GM23248 (cell line): ENCODE measurements at places on chromosomes 1 and 21. TPM values are rescaled to one million over a fixed set of nuclear protein-coding genes. Genes with fewer than 3 reads are reported as not detected.

Gene ASCL5
- not detected in 2 replicates for polyA plus RNA-seq

Gene TNFRSF18
- 0.18 TPM in 1 of 2 replicates, not detected in the other for polyA plus RNA-seq

Gene HHIPL2
- 0.71 and 1.3 TPM in 2 replicates for polyA plus RNA-seq

Gene DIO1
- not detected in 2 replicates for polyA plus RNA-seq

Gene MYBPHL
- polyA plus RNA-seq: not detected in 2 replicates

Gene STUM
- polyA plus RNA-seq: not detected in 2 replicates

Gene TACSTD2
- polyA plus RNA-seq: 1.6 and 1.8 TPM in 2 replicates

Gene SH3BGR
- 5.0 and 5.7 TPM in 2 replicates for polyA plus RNA-seq

Gene MPZ
- not detected in 2 replicates for polyA plus RNA-seq

Gene LENEP
- polyA plus RNA-seq: not detected in 2 replicates

Gene TRIM33
- polyA plus RNA-seq: 7.9 and 10.6 TPM in 2 replicates

GRCh38 chr1:76262601-76263000, 188.1 kb downstream of the ST6GALNAC3 start:
- DNase-seq: no peak

DNA sequence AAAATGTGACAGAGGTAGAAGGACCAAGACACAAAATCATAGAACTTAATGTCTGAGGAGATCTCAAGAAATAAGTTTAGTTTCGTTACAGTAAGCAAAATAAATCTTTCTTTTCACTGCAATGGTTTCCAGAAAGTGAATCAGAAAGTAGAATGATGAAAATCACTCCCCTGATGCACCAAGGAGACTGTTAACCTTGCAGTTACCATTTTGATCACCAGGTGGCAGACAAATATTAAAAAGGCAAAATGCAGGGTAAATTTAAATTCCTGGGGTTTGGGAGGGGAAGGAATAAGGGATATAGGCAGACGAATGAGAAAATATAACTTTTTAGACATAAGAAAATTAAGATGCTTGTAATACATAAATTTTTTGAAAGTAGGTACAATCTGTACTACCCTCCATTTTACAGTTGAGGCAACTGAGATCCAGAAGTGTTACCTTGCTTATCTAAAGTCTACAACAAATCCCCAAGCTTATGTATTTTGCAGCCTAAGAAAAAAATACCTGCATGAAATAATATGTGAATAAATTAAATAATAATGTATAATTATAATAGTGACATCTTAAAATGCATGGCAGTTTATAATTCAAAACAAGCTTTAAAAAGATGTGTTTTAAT, 253.2 kb downstream of the CRB1 start:
- peak; percentile 65 for DNase-seq

- no peak for DNase-seq
These were observed 20.4 kb upstream of the LBR start for GRCh38 chr1:225448146-225448805.

DNA sequence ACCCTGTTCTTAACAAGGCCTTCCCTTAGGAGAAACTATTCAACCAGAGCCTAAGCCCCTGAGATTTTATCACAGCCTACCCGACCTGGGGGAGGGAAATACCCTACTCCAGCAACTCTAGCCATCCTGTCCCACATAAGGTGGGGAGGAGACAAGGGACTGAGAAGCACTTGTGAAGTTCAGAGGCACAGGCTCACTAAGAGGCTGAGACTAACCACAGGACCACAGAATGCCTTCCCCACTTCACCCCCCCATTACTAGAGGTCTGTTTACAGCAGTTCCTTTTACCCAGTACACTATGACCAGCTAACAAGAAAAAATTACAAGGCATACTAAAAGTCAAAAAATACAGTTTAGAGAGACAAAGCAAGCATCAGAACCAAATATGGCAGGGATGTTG, 86.8 kb downstream of the TEX35 start:
- DNase-seq: no peak

DNA sequence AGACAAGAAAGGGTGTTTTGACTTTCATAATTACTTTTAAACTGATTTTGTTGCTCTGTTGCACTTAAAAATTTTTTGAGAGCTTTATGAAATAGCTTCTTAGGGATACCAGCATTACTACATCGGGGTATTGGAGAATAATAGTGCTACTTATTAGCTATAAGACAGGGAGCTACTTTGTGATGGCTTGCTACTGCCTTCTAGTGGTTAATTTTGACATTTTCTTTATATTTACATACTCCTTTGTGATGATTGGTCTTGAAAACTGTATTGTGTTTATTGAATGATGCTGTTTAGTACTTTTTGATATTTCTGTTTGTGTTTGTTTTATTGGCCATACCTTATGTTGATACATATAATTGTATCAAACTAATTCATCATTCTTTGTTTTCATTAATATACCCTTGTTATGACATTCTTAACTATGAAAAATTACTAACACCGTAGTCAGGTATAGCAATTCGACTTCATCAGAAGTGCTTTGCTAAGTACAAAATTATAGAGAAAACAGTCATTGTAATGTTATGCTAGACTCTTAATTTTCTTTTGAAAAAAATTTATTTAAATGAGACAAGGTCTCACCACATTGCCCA, 85.5 kb downstream of the CLIC4 start:
- DNase-seq: peak; percentile 66

- DNase-seq: peak; percentile 64
These were observed 27.0 kb upstream of the PRSS38 start for GRCh38 chr1:227788271-227789083.

DNA sequence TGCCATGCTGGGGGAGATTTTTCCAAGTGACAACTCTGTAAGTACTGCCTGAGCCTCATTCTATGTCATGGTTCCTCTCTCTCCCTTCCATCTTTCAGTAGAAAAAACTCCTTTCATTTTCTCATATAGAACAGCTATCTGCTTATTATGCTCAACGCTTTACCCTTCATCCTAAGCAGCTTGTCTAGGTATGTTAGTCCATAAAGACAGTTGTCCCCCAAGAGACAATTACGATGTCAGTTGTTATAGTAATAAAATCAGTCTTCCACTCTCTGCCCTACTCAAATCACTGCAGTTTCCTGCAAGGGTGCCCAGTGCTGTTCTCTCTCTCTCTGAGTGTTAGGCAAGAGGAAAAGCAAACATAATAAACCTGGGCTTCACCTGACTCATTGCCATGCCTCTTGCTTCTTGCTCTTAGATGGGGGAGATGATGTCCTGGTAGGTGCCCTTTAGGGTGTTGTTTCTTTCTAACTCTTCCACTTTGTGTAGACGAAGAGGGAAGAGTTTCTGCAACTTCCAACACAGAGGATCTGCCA, 59.4 kb downstream of the PAPPA2 start:
- DNase-seq: no peak

- no peak for DNase-seq
These were observed 98.4 kb upstream of the TNR start for GRCh38 chr1:175841738-175842187.

GRCh38 chr1:246067432-246068216, 439.5 kb downstream of the SMYD3 start:
- peak; percentile 82 for DNase-seq

- DNase-seq: no peak
These were observed 4.1 kb upstream of the PRDM16 start for GRCh38 chr1:3064901-3065300.

DNA sequence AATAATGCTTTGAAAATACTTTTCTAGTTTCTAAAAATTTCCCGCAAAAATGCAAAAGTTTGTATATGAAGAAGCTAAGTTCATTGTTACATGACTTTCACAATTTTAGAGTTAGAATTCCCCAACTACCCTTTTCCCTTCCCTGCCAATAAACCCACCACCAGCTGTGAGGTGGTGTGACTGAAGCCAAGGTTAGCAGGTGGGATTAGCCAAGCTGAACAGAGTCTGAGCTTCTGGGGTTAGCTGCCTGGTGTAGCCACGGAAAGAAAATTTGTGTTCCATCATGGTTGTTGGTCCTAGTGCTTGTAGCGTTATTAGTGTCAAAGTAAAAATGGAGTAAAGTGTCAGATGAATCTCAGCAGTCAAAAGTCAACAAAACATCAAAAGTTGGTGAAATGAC, 110.9 kb downstream of the ASTN1 start:
- DNase-seq: no peak

- DNase-seq: no peak
These were observed 12.1 kb downstream of the IFNAR2 start for GRCh38 chr21:33241846-33242245.

DNA sequence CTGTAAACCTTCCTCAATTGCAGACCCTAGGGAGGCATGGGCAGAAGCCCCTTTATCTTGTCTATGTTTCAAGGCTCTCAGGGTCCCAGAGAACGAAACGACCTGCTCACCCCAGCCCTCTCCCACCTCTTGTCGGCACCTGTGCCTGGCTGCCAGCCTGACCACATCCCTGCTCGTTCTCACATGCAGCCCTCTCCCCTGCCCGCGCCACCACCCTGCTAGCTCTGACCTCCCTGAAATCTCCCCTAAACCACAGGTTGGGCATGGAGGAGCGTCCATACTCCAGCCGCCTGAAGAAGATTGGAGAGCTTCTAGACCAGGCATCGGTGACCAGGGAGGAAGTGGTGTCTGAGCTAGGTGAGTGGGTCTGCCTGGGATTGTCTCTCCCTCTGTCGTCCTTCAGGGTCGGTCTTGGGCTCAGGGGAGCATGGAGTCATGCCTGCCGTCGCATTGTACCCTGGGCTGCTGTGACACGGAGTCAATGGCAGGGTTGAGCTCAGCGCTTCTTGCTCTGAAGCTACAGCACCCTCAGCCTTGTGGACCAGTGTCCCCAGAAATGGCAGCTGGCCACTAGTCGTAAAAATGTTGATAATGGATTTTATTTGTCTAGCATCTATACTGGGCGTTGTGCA, 3.6 kb downstream of the ADPRS start:
- no peak for DNase-seq

- no peak for DNase-seq
These were observed 18.2 kb downstream of the FAM163A start for GRCh38 chr1:179761296-179761695.

DNA sequence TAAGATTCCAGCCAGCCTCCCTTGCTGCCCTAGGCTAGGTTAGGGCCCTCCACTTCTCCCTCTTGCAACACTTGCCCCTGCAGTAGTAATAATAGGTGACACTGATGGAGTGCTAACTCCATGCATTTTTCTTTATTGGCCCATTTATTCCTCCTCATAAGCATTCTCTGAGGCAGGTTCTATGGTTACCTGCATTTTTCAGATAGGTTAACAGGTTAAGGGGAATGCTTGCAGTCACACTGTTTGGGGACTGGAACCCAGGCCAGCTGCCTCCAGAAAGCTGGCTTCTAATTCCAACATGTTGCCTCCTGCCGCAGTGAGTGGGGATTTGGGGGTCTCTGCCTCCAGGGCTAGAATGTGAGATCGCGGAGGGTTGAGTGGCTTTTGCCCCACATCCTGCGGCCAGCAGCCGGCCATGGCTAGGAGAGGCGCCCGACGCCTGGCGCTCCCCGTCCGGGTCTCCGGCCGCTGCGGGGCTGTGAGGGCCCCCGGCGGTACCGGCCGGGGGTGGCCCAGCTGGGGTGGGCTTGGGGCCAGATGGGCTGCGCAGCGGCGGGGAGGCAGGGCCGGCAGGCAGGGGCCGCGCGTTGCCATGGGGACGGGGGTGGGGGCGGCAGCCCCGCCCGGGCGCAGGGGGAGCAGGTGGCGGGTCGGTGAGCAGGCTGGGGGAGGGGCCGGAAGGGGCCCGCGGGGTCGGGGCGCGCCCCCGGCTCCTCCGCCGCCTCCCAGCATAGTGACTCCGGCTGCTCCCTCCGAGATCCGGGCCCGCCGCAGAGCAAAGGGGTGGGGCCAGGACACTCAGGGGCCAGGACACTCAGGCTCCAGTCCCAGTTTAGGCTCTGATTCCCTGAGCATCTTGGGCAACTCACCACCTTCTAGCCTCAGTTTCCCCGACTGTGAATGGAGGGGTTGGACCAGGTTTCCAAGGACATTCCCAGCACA, 68.4 kb upstream of the SSBP3 start:
- peak; percentile 47 for DNase-seq

- DNase-seq: peak; percentile 28
These were observed 1.6 kb downstream of the COLGALT2 start for GRCh38 chr1:184035719-184036516.

DNA sequence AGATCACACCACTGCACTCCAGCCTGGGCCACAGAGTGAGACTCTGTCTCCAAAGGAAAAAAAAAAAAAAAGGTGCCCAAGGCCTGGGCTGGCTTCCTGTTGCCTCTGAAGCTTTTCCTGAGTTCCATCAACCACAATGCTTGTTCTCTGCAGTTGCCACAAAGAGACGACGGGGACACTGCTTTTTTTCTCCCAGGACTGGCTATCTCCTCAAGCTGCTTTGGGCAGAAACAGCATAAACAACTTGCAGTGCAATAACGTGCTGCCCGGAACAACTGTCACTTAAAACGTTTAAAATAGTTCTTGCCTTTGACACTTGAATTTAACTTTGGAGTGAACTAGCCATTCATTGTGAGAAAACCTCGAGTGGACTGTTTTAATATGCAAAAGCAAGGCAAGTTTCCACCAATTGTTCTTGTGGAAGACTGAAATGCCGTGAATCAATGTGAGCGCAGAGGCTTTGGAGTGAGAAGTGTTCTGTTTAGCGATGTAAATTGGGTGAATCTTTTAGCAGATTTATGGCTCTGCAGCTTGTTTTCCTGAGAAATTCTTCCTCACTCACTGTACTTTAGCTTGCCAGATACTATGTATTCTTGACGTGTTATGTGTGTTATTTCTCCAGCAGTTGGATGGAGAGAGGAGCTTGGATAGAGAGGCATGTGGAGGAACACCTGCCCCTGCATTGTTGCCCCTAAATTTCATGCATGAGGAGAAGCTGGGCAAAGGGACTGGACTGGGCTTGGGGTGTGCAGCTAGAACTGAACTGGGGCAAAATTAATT, 188.1 kb upstream of the KIAA0040 start:
- no peak for DNase-seq

- DNase-seq: no peak
These were observed 38.2 kb downstream of the POU2F1 start for GRCh38 chr1:167258858-167259257.

DNA sequence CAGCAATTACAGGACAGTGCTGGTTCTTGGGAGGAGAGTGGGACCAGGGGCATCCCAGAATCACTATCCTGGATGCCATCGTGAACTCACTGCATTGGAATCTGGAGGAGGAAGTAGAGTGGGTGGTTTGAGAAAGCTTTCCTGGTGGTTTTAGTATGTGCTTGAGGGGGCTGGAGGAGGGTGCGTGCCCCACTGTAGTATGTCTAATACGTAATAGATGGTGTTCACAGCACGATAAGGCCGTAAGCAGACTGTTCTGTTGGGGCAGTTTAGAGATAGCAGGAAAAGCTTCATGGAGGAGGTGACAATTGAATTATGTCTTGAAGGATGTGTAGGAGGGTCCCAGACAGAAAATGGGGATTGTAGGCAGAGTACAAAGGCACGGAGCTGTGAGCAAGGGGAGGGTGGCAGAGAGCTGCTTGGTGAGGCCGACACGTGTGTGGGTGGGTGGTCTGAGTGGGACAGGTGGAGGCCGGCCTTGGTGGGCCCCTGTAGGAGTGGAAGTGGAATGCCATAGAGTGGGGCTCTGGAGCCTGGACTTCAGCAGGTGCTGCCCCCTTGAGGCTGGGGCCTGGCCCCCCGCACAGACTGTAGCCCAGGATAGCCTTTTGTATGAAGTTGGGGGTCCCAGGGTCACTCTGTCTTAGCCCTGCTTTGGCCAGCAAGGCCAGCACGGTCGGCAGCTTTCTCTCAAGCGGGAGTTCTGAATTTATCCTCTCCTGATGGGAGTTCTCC, 37.0 kb downstream of the IL6R start:
- peak; percentile 59 for DNase-seq

- peak; percentile 97 for DNase-seq
These were observed at the start of gene ZNF697 for GRCh38 chr1:119647734-119648619. ZNF697 (minus strand) TSS chr1:119648266; CDS start chr1:119626100, 22,166 bp downstream.

GRCh38 chr1:91851130-91852010, 34.6 kb downstream of the TGFBR3 start:
- peak; percentile 86 for DNase-seq
